ENCODE measurements at places on chromosomes 1 and 21. TPM values are rescaled to one million over a fixed set of nuclear protein-coding genes. Genes with fewer than 3 reads are reported as not detected.

FNDC7 gene
- total RNA-seq: not detected

CASQ1 gene
- not detected for total RNA-seq

S100A2 gene
- 295 TPM for total RNA-seq

GRCh38 chr1:19918057-19918456 is 5.4 kb downstream of the PLA2G2E start:
- DNase-seq: peak; percentile 87

DNA sequence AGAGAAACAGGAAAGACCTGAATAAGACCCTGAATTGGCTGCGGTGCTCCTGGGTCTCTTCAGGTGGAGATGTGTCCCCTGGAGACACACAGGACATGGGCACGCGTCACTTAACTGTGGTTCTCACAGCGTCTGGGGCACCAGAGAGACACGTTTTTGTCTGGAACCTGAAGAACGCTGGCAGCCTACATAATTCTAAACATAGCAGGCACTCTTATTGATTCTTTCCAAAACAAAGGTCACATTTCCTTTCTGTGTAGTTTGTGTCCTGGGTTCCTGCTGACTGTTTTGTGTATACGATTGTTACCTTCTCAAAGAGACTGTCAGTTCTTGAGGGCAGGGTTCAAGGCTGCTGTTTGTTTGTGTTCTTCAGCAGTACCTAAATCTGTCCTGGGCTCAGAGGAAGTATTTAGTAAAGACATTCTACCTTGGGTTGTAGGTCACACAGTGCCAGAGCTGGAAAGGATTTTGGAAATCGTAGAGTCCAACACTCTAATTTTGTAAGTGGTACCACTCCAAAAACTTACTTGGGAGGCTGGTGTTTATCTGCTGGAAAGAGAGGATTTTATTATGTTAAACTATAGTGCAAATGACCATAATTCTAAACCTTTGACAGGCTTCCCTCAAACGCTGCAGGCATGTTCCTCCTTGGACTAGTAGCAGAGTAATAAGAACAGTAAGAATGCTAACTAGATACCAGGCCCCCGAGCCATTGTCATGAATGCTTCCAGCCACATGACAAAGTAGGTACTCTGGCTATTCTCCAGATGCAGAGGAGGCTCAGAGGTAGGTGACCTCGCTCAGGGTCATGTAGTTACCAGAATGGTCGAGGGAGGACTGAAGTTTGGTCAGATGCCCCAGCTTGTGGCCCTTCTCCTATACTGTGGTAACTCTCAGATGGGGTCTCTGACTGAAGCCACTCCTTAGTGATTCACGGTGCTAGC is 164.3 kb downstream of the DHRS3 start:
- DNase-seq: no peak

GRCh38 chr1:227771326-227771725 is 36.1 kb downstream of the SNAP47 start:
- DNase-seq: no peak

- peak; percentile 85 for DNase-seq
These were observed 209.5 kb downstream of the TOMM20 start for GRCh38 chr1:234918961-234919761.

DNA sequence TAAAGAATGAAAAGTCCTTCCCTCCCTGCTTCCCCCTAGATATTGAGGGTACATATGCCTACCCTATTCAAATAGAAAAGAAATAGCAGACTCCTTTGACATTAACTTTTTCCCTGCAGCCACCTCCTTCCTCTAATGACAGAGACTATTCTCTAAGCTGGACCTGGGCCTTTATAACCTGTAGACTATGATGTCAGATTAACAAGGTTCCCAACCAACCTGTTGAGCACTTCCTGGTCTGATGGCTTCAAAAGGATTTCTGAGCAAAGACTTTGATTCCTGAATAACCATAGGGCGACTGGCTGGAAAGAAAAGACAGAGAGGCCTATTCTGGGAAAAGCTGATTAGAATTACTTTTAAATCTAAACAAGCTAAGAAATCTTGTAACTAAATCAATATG is 18.4 kb upstream of the C1orf216 start:
- no peak for DNase-seq

- no peak for DNase-seq
These were observed 5.1 kb downstream of the ZNF692 start for GRCh38 chr1:248853663-248854375.

GRCh38 chr21:29303288-29303687 is 4.6 kb downstream of the BACH1 start:
- DNase-seq: no peak

DNA sequence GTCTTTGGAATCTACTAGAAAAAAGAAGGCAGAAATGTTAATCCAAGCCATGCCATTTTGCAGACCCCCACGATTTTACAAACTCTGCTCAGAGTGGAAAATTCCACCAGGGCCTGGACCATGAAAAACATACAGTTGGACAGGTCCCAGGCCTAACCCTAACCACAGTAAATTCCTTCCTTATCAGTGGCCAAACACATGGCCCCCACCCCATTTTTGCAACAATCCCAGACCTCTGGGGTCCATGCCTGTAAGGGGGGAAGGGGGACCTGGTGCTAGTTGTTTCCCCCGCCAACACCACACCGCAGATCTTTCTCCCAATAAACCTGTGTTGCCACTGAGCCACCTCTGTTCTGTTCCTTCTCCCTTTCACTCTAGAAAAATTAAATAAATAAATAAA is 1352.7 kb downstream of the AMY1C start:
- no peak for DNase-seq

DNA sequence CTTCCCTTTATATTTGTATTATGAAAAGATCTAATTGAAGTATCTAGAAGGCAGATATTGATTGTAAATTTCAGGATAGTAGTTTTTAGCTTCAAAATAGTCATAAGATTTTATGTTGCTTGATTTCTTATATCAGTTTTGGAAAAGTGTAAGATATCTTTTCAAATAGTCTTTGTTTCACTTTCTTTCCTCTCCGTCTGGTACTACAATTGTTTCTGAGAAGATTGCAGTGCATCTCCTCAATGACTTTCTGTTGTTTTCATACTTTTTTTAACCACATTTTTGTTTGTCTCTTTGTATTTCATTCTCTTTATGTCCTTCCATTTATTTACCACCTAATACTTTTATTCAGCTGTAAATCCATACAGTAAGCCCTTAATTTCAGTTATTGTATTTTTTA is 964.6 kb upstream of the B3GALT2 start:
- DNase-seq: no peak

DNA sequence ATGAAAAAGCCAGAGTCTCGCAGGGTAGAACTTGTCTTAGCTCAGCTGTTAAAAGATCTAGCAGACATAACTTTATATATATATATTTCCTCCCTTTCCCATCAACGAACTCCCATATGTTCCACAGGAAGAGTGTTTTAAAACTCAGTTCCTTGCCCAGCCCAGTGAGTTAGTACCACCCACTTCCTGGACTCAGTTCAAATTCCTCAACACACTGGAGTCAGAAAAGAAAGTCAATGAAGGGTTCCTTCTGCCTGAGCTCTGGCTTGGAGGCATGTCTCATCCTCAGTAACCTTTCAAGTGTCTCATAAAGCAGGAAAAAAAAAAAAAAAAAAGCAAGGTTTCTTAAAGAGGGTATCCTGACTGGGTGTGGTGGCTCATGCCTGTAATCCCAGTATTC is 15.6 kb downstream of the TPM3 start:
- DNase-seq: no peak

DNA sequence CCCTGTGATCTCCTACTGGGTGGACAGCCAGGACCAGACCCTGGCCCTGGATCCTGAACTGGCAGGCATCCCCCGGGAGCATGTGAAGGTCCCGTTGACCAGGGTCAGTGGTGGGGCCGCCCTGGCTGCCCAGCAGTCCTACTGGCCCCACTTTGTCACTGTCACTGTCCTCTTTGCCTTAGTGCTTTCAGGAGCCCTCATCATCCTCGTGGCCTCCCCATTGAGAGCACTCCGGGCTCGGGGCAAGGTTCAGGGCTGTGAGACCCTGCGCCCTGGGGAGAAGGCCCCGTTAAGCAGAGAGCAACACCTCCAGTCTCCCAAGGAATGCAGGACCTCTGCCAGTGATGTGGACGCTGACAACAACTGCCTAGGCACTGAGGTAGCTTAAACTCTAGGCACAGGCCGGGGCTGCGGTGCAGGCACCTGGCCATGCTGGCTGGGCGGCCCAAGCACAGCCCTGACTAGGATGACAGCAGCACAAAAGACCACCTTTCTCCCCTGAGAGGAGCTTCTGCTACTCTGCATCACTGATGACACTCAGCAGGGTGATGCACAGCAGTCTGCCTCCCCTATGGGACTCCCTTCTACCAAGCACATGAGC is 17.2 kb upstream of the SLC25A44 start:
- DNase-seq: no peak

Data from suprapubic skin (tissue), 4 donors.